ENCODE measurements at places on chromosomes 3 and 15. TPM values are rescaled to one million over a fixed set of nuclear protein-coding genes. Genes with fewer than 3 reads are reported as not detected.

DNA sequence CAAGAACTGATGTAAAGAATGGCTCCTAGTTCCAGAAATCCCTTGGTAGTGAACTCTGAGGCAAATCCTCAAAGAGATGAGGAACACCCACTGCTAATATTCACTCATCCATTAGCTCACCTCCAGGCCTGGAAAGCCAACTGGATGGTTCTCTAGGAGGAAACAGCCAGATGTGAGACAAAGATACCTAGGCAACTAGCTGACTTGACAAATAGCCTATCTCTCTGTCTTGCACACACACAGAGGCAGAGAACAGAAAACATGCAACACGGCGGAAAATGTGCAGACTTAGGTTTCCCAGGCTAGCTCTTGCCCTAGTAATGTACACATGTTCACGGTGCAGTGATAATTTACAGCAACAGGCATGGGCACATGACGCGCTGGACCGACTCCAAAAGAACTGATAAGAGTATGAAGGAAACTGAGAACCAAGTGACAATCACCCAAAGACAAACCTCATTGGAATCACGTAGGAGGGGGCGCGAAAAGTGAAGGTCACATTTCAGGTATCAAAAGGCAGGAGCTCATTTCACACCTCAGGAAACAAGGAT is 318.1 kb downstream of the FOXP1 start:
- no peak for DNase-seq

DNA sequence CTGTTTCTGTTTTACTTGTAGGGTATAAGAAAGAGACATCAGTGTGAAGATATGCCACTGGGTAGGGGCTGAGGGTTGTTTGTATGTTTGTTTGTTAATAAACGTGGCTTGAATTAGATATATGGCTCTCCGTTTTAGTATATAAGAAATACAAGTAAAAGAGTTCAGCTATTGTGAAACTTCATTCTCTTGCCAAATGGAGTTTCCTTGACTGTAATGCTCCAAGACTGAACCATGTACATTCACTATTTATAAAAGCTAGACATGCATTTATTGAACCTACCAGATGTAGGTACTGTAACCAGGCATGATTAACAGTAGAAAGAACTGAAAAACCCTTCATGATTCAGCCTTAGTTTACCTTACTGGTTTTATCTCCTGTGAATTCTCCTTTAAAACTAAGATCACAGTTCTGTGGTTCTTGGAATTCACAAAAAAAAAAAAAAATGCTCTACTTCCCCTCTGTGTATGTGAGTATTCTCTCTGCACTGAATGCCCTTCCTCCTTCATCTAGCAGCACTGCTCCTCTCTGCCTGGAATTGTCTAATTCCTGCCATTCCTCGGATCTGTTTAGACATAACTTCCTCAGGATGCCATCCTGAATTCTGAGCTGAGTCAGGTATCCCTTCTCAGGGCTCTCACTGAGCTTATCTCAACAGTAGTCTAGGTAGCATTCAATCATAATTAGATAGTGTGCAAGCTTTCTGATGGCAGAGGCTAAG is 504.4 kb downstream of the FHIT start:
- no peak for DNase-seq

DNA sequence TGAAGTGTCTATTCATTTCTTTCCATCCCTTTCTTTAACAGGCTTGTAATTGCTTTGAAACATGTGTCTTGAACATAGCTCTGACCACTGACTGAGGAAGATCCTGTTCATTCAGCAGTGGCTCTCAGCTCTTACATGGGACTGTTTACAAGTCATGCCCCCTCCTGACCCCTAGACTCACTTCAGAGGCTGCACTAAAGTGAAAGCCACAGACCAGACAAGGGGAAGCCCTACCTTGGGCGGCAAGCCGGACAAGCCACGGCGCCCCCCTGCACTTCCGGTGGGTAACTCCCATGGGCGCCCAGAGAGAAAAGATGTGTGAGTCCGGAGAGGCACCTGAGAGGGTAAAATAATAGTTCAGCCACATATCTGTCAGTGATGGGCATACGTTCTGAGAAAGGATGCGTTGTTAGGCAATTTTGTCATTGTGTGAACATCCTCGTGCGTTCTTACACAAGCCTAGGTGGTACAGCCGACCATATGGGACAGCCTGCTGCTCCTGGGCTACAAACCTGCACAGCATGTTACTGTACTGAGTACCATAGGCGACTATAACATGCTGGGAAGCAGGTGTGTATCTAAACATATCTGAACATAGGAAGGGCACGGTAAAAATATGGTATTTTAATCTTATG is 116.2 kb downstream of the CHSY1 start:
- no peak for DNase-seq

- no peak for DNase-seq
Measured at GRCh38 chr15:70099967-70100473, 2.3 kb upstream of the TLE3 start.

DNA sequence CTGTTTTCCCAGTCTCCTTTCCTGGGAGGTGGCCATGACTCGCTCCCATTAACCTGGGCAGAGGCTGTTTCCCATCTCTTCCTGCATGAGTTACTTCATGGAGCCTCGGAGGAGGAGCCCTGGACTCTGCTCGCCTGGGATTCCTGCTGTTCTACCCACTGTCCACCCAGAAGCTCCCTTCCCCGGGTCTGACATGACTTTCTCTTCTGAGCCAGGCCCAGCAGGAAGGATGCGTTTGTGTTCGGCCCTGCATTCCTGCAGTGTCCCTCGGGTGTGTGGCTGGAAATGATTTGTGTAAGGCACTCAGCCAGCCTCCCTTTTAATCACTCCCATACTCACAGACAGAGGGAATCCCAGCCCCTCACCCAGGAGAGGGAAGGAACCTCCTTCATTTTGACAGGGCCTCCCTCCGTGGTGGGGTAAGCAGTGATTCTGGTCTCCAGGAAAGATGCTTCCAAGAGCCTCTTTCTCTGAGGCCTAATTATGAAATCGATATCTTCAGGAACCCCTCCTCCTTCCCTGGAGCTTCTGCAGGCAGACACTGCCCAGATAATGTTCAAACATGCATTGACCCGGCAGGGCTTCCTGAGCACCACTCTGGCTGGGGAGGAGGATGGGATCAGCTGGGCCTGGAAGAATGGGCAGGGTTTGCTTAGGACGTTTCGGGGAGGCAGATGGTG is 41.6 kb upstream of the DLG1 start:
- DNase-seq: no peak

- no peak for DNase-seq
Measured at GRCh38 chr15:80010131-80010673, 39.2 kb upstream of the BCL2A1 start.

GRCh38 chr3:86782286-86782685 is 208.7 kb downstream of the VGLL3 start:
- DNase-seq: no peak

GRCh38 chr3:151265866-151266265 is 12.5 kb downstream of the P2RY14 start:
- DNase-seq: no peak

DNA sequence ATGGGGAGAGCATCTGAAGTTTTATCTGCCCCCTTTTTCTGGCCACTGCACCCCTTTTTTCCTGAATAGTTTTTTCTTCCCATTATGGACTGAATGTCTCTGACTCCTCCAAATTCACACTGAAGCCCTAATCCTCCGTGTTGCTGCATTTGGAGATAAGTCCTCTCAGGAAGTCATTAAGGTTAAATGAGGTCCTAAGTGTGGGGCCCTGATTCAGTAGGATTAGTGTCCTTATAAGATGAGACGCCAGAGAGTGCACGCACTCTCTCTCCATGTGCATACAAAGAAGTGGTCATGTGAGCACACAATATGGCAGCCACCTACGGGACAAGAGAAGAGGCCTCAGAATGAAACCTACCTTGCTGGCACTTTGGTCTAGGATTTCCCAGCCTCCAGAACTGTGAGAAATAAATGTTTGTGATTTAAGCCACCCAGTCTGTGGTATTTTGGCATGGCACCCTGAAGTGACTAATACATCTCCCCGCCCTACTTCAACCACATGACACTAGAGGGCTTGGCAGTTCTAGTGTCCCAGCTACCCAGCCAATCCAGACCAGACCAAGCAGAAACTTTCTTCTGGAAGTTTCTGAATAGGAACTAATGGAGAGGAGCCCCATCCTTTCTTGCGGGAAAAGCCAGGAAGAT is 191.3 kb downstream of the PDE8A start:
- DNase-seq: no peak

DNA sequence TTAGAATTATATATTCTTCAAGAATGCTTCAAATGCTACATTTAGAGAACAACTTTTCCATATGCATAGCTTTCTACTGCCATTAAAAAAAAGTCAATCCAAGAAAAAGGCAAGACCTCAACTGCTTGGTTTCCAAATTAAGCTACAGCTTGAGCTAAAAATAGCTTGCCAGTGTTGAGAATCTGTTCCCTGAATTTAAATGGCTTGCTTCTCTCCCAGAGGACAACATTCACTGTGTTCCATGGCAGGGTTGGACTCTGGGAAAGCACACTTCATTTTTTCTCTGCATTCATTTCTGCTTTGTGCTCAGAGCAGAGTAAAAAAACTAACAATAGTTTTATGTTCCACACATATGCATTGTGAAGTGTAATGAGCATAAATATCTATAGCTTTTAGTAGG is 50.3 kb upstream of the ACTL6A start:
- no peak for DNase-seq

DNA sequence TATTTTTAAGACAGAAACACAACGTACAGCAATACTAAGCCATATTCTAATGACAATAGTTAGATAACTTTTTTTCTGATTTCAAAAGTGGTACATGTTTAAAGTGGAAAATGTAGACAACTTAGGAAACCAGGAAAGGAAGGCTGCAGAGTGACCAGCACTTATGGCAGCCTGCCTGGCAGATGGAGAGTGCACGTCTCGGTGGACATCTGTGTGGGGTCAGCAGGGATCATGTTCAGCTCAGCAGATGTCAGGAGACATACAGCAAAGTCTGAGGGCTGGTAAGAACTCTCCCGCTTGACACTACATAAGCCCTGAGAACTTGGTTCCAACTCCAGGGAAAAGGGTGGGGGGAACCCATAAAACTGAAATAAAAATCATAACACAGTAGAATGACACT is 128.6 kb upstream of the ADPGK start:
- no peak for DNase-seq

DNA sequence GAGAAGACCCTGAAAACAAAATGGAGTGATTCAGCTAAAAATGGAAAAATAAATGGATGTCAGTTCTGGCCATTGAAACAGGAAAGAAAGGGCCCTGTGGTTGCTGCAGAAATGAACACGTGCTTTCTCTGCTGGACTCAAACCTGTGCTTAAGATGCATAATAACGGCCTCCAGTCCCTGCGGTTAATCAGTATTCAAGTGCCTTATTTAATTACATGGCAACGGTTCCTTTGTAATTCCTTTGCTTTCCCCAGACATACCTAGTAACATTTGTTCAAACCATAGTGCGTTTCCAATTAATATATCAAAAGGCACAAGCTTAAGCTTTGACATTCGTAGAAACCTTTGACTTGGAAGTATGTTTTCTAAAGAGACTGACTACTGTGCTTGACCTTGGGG is 428.3 kb downstream of the GABRG3 start:
- DNase-seq: no peak

- no peak for DNase-seq
Measured at GRCh38 chr3:113532698-113533533, 561 bp downstream of the SIDT1 start.

DNA sequence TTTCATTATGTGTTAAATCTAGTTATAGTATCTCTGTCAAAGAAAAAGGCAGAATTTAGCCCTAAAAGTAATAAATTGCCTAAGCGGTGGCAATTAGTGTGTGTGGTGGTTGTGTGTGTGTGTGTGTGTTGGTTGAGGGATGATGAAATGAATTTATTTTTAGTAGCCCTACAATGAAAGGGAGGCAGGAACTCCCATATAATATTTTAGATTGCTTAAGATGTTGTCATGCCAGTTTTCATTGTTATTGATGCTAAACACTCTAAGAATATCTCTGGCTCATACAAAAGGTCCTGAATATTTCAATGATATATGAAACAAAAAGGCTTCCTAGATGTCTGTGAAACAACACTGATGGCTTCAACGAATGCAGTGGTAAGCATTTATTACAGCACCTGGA is 140.6 kb upstream of the TBC1D5 start:
- DNase-seq: no peak

NDUFB4 gene
- total RNA-seq: 92.7 TPM

- DNase-seq: no peak
Measured at GRCh38 chr15:60899322-60899966, 329.7 kb downstream of the RORA start.

CLDN1 gene
- 149 TPM for total RNA-seq

GRCh38 chr15:89023311-89023961 is 64.8 kb upstream of the ABHD2 start:
- DNase-seq: no peak

DNA sequence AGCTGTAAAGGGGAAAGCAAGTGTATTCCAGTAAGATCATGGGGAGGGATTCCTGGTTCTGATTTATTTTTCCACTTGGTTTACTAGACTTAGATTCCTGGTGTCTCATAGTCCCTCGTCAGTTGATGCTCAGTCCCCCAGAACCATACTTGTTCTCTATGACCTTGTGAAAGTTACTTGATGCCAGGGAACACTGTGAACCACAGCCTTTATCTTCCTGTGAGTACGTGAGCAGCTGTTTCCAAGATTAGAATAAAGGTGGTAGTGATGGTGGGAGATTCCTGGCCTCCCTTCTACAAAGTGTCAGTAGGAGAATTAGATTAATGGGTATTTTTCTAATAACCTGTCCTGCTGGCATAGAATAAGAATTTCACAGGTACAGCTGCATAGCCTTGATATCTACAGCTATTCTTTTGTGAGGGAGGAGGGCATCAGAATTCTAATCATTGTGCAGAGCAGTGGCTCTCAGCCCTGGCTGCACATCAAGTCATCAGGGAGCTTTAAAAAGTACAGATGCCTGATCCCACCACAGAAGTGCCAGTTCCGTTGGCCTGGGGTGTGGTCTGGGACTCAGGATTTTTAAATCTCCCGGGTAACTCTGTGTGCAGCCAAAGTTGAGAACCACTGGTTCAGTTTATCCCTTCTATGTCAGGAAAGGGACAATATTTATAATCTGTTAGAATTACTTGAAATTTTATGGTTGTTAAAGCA is 20.0 kb downstream of the GPD1L start:
- no peak for DNase-seq

MRPL3 gene
- total RNA-seq: 31.2 TPM

DNA sequence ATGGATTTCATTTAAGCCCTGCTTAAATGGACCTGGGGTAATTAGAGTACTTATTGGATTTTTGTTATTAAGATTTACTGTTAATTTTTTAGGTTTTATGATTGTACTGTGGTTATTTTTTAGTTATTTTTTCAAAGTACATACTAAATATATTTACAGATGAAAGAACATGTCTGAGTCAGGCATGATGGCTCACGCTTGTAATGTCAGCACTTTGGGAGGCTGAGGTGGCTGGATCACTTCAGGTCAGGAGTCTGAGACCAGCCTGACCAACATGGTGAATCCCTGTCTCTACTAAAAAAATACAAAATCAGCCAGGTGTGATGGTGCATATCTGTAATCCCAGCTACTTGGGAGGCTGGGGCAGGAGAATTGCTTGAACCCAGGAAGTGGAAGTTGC is 16.2 kb upstream of the RPL24 start:
- no peak for DNase-seq

DNA sequence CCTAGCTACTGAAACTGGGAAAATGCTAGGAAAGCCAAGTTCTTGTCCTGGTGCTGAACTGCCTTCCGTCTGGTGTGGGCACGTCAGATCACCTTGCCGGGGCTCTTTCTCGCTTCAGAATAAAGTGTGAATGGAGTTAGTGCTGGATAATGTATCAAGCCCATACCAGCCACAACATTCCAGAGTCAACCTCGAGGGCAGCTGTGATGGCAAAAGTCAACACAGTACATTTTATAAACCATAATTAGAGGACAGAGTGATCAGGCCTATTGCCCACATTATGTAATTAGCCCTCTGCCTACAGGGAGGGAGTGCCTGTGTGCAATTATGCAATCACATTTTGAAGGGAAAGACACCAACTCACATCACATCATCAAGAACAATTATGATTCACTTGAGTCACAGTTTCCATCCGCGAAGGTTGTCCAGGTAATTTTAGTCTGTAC is 165.2 kb downstream of the RORA start:
- DNase-seq: no peak

Data from right lobe of liver (tissue), 6 donors.